Hematopoietic multipotent progenitor cell treated with erythropoietin and hydrocortisone succinate and interleukin-3 and kit ligand, for 6 days (in vitro differentiated cells): ENCODE measurements at places on chromosomes 7 and 10.
A peak's percentile ranks its signal among the peaks of the same experiment; 100 is the strongest.

DNA sequence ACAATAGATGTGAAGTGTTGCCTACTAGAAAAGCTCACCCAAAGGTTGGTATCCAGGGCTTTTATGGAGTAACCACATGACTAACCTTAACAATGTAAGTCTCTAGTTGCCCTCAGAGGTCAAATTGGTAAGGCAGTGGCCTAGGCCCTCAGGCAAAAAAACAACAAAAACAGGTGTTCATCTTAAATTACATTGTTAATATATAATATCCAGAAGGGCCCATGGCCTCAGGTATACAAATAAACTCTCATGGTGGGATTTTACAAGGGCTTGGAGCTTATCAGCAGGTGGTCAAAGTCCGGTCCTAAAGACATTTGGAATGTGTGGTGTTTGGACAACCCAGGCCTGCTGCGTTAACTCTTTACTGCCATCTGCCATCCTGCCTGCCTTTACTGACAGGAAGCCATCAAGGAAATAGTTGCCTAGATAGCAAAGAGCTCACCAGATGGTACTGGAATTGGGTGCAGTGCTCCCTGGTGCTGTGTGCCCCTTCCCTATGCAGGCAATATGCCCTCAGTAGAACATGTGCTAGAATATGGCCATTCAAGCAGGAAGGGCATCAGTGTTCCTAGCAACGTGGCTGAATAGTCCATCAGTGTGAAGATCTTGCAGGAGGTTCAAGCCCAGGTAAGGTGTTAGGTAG, 36.2 kb downstream of the TOMM7 start:
- DNase-seq: no peak

DNA sequence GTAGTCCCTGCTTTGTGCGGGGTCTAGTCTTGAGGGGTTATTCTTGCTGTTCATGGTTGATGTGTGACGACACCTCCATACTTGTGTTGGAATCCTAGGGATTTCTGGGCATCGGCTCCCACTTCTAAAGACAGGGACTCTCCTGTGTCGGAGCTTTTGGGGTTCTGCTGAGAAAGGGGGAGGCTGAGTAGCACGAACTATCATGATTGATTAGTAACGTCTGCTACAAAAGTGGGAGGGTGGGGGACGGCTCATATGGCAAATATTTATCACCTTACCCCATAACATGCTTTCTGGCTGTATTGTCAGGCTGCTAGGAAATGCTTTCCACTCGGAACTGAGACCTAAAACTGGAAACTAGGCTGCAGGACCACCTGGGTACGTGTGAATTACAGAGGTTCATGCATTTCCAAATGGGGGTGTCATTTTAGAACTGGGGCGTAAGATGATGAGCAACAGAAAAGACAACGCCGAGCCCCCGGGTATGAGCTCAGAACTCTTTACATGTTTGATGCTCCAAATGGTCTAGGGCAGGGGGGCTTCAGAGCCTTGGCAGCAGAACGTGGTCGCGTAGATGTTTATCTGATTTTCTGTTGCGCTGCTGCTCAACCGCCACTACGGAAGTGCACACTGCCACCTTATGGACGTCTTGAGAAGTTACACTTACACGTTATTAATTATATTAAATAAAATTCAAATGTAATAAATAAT, 15.1 kb upstream of the NME8 start:
- DNase-seq: peak; percentile 89

- peak; percentile 84 for DNase-seq
Observed at GRCh38 chr7:26549281-26549944, 257.8 kb downstream of the SNX10 start.

DNA sequence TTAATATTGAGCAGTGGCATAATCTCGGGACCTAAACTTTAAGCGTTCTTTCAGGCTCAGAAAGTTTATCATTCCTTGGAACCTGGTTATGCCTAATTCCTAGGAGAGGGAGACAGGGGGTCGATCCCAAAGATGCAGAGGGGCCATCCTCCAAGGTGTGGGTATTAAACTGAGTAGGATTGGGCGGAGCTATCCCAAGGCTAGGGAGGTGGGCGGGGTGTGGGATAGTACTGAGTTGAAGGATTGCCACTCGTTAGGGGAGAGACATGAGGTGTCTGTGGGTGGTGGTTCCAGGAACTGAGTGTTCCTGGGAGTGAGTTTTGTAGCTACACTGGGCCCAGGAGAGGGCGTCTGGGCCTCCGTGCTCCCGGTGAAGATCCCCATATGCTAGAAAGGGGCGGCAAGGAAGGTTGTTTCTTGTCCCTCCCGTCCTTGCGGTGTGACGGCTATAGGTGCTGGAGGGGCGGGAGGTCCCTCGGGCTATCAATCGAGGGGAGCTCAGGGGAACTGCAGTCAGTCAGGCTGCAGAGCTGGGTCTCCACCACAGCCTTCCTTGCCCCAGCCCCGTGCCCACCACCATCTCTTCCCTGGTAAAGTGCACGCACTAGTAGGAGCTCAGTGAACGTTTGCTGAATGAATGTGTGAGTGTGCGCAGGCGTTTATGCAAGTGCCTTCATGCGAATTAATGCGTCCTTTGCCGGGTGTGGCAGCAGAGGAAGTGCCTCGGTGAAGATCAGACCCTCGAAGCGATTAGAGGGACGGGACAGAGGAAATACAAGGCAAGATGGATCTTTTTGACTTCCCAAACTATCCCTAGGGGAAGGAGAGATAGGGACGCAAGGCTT, 3.0 kb upstream of the HMX2 start:
- no peak for DNase-seq

GRCh38 chr7:9962742-9963141, 1010.9 kb upstream of the PHF14 start:
- no peak for DNase-seq

DNA sequence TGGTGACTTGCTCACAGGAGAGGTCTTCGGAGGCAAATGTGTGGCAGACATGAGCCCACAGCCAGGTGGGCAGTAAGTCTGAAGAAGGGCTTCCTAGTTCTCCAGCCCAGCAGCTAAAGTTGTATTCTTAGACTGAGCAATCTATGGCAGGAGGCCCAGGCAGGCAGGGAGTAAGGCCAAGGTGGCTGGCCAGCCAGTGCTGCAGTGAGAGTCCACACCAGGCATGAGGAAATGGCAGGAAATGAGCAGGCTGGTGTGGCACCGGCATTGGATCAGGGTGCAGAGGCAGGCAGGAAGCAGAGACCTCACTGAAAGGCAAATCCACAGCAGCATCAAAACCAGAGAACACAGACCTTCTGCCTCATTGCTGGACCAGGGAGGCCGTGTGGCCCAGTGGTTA, 84.6 kb upstream of the PDE1C start:
- DNase-seq: no peak

- peak; percentile 42 for DNase-seq
Observed at GRCh38 chr10:127919418-127920271, 12.7 kb downstream of the PTPRE start.

GRCh38 chr7:159122276-159122675, 22.4 kb downstream of the VIPR2 start:
- DNase-seq: no peak

DNA sequence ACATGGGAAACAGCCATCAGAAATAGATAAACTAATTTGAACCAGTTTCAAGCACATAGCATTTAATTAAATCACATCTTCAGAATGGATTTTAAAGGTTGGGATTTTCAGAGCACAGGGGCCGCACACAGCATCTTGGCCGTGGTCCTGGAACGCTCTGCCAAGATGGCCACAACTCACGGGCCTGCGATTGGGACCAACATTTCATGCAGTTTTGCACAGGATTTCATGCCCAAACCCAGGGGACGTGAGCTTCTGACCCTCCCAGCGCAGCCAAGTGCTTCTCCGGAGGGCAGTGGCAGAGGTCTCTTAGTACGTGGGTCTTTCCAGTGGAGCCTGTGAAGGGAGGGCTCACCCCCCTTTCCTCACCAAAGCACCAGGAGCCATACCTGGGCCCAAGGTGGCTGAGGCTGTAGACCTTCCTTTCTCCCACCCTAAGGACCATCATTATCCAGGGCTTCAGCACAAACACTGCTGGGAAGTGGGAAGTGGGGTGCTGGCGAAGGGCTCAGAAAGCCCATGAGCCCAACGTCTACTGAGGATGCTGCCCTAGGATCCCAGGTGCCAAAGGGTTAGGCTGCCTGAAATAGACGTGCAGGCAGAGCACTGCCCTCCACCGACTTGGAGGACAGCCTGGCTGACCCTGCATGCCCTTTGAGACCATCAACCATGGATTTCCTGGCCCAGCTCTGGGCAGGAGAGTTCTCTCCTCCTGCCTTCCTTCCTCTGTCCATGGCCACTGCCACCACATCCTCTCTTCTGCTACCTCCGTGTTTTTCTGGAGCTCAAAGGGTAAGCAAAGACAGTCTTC, 611.2 kb upstream of the MGMT start:
- no peak for DNase-seq

- DNase-seq: peak; percentile 5
Observed at GRCh38 chr10:132065491-132066105, at the start of gene JAKMIP3. TSS of gene JAKMIP3 (plus strand) at chr10:132065946. CDS start at chr10:132104809, 38,863 bp downstream.

DNA sequence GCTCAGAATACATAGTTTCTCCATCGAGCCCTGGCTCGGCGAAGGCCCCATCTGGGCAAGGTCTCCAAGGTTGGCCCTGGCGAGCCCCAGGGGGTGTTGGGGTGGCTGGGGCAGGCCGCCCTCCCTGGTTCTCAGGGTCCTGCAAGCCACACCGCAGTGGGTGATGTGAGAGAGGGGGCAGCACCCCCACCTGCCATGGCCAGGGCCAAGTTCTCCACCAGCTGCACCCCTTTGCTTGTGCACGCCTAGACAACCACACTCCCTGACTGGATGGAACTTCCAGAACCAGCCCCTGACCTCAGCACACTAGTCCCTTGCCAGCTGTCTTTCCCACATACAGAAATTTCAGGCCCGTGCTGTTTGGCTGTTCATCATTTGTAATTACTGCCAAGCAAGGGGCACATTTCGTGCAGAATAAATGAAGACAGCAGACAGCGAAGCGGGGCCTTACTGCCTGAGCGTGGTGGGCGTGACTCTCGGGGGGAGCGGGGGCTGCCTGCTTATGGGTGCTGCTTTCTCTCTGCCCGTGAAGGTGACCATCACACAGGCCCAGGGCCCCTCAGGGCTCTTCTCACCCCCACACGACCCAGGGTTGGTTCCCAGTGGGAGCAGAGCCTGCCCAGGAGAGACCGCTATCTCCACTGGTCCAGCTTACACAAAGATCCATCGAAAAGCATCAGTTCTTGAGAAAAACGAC, 85.9 kb downstream of the ADARB2 start:
- DNase-seq: no peak

- no peak for DNase-seq
Observed at GRCh38 chr7:143931739-143932138, 3.3 kb upstream of the OR2F2 start.

DNA sequence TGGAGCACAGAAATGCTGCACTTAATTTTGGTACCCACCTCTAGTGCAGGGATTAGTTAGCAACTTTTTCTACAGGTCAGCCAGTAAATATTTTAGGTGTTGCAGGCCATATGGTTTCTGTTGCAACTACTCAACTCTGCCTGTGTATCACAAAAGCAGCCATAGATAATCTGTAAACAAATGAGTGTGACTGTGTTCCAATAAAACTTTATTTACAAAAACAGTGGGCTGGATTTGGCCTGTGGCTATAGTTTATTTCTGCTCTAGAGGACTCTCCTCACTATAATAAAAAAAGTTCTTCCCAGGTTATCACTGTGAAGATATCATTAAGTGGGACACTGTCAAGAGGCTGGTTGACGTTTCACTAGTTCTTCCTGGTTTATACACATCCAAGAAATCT, 65.8 kb downstream of the DNAJC12 start:
- DNase-seq: no peak

DNA sequence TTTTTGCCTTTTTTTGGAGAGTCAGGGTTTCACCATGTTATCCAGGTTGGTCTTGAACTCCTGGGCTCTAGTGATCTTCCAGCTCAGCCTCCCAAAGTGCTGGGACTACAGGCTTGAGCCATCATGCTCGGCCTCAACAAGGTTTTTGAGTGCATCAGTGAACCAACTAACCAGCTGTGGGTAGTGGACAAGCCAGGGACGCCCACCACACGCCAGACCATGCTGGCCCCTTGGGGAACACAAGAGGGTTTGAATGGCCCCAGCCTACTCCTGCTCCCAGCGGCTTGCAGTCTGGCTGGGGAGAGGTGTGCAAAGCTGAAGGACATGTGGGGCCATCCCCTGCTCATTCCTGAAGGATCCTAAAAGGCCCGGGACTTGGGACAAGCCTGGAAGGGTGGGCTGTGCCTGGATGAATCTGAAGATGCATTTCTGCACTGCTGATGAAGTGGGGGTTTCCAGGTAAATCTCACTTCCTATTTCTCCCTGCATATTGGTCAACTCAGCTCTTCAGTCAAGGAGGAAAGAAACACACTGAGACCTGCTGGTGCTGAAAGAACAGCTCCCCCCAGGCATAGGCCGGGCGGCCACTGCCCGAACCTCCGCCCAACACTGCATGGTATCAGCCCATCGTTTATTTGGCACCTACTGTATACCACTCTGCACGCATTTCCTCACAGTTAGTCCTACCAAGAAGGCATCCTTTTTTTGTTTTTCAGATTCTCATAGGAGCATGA, 6.9 kb downstream of the MMD2 start:
- DNase-seq: peak; percentile 57

GRCh38 chr10:88065383-88066049, 202.1 kb downstream of the PTEN start:
- DNase-seq: no peak

- DNase-seq: peak; percentile 82
Observed at GRCh38 chr7:98872328-98872924, 2.6 kb upstream of the TMEM130 start.

DNA sequence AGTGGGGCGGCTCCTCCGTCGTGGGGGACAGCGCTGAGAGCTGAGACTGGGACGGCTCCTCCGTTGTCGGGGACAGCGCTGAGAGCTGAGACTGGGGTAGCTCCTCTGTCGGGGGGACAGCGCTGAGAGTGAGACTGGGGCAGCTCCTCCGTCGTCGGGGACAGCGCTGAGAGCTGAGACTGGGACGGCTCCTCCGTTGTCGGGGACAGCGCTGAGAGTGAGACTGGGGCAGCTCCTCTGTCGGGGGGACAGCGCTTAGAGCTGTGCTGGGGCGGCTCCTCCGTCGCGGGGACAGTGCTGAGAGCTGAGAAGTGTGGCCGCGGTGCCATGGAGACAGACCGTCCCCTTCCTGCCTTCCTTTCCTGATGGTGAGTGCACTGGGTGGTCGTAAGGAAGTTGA, 136.4 kb downstream of the DYNC2I1 start:
- no peak for DNase-seq

DNA sequence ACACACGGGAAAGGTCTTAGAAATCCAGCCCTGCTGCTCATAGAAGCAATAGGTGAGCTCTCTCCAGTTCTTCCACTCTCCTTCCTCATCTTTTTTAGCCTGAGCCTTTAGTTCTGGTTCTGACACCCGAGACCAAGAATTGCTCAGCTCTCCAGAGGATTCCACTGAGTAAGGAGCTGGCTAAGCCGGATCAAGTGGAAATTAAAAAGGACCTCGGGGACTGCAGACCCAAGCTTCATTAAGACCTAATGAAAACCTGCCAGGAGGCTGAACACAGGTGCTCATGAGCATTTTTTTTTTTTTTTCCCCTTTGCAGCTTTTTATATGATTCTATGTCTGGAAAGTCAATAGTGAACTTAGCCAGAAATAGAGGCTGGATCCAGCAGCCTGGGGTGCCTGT, 1176.0 kb upstream of the AUTS2 start:
- DNase-seq: no peak

- no peak for DNase-seq
Observed at GRCh38 chr10:87646192-87646909, 13.3 kb upstream of the PAPSS2 start.

GRCh38 chr7:100007887-100008286, 7.5 kb upstream of the ZKSCAN1 start:
- DNase-seq: peak; percentile 19

GRCh38 chr7:18457832-18458231, 37.7 kb upstream of the HDAC9 start:
- peak; percentile 18 for DNase-seq
